Activated CD4-positive, alpha-beta T cell treated with anti-CD3 and anti-CD28 coated beads, Interleukin-2, Interleukin-6, amounts not matched to agents 100 ng/mL and 50 ng/mL, durations not matched to agents 16 hours and 8 hours (primary cell): ENCODE measurements at places on chromosomes 6 and 20.

- no peak for DNase-seq
Observed at GRCh38 chr6:43983191-43983590, 144.1 kb downstream of the MRPL14 start.

DNA sequence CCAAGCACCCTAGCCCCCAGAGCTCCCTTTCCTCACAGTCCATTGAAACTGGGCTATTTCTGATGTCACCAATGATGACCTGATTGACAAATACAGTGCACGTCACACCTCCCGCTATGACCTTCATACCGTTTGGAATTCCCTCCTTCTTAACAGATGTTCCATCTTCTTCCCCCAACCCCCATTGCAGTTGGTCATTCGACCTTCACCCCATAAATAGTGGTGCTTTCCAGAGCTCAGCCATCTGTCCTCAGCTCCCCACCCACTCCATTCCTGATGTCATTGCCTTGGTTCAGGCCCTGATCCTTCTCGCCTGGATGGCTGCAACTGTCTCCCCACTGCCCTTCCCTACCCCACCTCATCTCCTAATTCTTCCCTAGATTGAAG is 198.5 kb downstream of the SOD2 start:
- no peak for DNase-seq

GRCh38 chr6:165985806-165986299 is 181.8 kb downstream of the TBXT start:
- DNase-seq: no peak

- DNase-seq: peak; percentile 74
Observed at GRCh38 chr6:29516108-29516507, 28.4 kb upstream of the MAS1L start.

DNA sequence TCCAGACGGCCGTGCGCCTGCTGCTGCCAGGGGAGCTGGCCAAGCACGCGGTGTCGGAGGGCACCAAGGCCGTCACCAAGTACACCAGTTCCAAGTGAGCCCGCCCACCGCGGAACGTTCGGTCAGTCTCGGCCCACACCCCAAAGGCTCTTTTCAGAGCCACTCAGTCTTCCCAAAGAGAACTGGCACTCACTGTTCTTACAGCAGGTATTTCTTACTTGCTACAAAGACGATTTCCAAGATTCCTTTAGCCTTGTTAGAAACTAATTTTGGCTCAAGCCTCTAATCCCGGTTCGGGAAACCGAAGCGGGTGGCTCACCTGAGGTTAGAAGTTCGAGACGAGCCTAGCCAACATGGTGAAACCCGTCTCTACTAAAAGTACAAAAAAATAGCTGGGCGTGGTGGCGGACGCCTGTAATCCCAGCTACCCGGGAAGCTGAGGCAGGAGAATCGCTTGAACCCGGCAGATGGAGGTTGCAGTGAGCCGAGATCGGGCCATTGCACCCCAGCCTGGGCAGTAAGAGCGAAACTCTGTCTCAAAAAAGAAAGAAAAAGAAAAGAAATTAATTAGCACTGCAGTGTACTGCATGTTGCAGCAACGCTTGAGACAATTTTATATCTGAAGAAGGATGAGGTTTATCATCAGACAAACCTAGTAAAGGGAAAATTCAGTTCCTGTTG is 73.1 kb downstream of the OR2B2 start:
- peak; percentile 68 for DNase-seq

GRCh38 chr6:86856937-86857563 is 80.3 kb upstream of the HTR1E start:
- DNase-seq: peak; percentile 45

- DNase-seq: no peak
Observed at GRCh38 chr6:34858681-34859080, 29.2 kb downstream of the TAF11 start.

DNA sequence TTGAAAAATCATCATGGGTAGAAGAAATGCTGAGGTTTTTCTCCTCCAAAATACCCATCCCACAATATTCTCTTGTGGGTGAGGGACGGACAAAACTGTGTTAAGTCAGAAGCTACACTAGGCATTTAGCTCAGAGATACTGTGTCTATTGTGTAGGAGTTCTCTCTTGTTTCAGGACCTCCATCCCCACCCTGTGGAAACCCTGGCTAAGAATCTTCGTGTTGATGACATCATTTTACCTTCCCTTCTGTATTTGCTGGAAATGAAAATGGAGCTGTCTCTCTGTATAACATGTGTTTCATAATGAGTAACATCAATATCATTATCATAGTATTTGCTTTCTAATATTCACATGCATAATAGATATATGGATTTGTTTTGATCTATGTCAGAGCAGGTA is 1193.0 kb upstream of the CITED2 start:
- no peak for DNase-seq

DNA sequence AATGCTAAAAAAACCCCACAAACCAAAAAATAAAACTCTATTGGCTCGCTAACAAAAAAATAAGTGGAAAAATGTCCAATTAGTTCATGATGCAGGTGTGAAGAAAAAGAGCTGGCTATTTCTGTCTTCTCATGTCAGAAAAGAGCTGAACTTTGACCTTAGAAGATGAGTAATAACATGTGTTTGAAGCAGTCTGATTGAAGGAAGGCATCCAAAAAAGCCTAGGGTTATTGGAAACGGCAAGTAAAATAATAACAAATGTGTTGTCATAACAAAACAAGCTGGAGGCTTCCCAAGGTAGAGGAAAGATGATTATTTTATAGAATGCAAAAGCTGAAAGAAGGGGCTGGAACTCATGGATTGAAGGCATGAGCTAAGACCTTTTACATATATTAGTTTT is 94.4 kb upstream of the FAM184A start:
- no peak for DNase-seq

DNA sequence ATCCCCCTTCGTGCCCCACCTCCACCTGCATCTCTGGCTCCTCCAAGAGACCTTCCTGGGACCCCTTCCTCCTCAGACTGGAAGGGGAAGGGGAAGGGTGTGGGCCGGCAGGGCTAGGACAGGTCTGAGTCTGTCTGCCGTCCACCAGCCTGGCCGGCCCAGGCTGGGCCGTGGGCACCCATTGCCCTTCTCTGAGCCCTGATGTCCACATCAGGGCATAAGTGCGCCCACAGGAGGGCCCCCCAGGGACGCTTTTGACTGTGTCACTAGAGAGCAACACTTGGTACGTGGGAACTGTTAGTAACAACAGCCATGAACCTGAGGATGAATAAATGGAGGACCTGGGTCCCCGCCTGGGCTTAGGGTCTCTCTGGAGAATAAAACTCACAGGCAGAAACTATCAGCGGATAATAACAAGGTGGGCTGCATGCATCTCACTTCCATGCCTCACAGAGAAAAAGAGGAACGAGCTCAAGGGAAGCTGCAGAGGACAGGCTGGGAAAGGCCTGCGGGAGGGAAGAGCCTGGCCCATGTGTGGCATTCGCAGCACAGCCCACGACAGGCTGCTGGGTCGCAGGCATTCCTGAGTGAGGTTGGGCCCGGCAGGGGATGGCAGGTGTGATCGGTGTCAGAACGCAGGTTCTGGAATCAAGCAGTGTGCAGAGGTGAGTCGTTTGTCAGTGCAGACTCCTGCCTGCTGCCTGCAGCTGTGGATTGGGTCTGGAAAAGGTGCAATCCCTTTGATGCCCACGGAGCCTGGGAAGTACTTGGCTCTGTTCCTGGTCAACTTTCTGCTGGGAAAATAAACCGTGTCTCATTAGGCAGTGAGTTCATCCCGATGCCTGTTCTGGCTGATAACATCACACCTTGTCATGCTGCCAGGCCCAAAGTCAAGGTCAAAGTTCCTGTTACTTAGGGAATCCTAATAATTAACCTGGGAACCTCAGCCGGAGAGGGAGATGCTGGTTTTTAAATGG is 60.9 kb downstream of the BCAS4 start:
- no peak for DNase-seq

DNA sequence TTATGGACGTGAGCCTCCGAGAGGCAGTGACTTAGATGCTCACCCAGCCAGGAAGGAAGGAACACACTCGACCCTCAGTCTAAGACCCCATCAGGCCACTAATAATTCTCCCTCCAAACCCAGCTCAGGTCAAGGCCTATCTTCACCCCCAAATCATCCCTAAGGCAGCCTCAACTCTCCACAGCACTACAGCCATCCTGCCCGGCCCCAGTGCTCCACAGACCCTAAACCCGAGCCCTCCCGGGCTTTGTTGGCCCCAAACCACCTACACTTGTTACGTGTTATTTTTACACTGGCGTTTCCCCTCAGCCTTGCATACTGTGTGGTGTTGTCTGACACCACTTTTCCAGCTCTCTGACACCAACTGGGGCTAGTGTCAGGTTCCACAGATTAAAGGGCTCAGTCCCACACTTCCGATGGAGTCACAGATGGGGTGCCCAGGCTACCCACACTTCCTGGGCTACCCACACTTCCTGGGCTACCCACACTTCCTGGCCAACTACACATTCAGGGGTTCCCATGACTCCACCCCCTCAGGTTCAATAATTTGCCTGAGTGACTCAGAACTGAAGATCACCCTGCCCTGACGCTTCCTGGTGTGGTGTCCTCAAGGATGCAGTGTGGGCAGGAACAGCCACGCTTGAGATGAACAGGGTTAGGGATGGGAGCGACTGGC is 25.3 kb downstream of the RBCK1 start:
- peak; percentile 87 for DNase-seq

- no peak for DNase-seq
Observed at GRCh38 chr6:168638468-168639271, 197.7 kb downstream of the SMOC2 start.

- peak; percentile 5 for DNase-seq
Observed at GRCh38 chr6:125170376-125170775, 16.8 kb downstream of the TPD52L1 start.

GRCh38 chr6:104604685-104605084 is 255.0 kb downstream of the HACE1 start:
- DNase-seq: no peak

DNA sequence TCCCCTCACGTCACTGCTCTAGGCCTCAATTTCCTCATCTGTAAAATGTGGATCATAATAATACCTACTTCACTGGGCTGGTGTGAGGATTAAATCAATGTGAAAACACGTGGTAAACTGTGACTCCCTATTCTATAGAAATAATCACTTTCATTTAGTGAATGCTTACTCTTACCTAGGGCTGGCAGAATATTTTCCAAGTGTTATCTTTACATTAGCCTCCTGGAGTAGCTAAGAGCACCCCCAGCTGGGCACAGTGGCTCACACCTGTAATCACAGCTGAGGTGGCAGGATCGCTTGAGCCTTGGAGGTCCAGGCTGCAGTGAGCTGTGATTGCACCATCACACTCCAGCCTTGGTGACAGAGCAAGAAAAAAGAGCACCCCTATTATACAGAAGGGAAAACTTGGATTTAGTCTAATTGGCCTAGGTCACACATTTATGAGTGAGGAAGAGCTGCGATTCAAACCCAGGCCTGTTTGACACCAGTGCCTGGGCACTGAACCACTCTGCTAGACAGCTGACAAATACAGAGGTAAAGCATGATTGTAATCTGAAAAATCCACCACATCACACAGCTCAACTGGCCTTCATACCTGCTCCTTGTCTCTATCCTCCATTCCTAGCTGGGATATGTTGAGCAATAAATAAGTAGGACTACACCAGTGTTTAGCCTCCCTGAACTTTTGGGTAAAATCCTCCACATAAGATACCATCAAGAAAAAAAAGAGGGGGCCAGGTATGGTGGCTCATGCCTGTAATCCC is 1.4 kb upstream of the SNTA1 start:
- peak; percentile 44 for DNase-seq

DNA sequence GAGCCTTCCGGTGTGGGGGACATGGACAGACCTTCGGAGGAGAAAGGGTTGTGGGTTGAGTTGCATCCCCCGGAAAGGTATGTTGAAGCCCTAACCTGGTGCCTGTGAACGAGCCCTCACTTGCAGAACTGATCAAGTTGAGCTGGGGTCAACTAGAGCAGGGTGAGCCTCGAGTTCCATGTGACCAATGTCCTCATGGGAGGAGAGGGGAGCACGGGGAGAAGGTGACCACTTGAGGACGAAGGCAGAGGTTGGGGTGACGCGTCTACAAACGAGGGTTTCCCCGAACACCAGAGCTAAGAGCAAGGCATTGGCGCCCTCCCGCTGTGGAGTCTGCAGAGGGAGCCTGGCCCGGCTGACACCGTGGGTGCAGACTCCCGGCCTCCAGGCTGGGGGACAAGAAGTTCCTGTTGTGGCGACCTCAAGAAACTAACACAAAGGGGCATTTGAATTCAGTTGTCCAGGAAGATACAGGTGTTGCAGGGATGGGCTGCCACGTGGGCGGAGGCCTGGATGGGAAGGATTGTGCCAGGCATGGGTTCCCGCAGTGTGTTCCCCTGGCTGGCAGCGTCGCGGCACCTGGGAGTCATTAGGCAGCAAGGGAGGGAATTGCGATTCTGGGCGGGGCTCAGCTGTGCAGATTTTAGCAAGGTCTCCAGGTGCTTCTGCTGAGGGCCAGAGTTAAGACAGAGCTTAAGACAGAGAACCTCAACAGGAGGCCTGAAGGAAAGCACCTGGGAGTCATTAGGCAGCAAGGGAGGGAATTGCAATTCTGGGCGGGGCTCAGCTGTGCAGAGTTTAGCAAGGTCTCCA is 20.4 kb upstream of the UNC93A start:
- no peak for DNase-seq

DNA sequence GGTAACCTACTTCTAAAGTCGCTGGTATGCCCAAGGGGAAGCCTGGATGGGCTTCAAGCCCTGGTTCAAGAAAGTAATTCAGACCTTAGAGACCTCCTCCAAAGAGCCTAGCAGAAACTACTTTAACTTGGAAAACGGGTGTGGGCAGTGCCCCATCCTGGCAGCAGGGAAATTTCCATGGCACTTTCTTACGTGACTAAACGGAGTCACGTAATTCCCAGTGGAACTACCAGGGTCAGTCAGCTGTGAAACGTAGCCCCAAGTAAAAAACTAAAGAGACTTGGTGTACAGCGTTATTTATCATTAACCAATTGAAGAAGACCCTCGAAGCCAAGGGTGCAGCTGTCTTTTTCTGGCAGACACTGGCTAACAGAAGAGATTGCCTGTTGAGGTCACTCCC is 114.0 kb downstream of the RCAN2 start:
- DNase-seq: no peak

DNA sequence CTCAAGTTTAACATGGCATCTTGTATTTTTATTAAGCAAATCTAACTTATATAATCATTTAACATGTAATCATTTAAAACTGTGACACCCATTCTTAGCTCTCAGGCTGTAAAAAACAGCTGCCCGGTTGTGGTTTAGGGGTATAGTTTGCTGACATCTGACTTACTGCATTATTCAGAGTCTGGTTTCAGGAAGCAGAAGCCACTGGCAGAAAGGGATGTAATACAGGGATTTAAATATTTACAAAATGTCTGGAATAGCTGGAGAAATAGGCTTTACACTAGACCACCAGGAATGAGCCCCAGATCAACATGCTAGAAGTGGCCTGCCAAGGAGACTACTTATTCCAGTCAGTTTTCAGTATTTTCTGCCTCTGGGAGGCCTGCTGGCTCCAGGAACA is 421.1 kb downstream of the CD109 start:
- no peak for DNase-seq

GRCh38 chr6:105642708-105643107 is 239.8 kb upstream of the PREP start:
- no peak for DNase-seq

GRCh38 chr20:24990810-24991252 is 1.7 kb downstream of the APMAP start:
- DNase-seq: no peak
